ENCODE measurements at places on chromosomes 7 and 10. TPM values are rescaled to one million over a fixed set of nuclear protein-coding genes. Genes with fewer than 3 reads are reported as not detected.

DNA sequence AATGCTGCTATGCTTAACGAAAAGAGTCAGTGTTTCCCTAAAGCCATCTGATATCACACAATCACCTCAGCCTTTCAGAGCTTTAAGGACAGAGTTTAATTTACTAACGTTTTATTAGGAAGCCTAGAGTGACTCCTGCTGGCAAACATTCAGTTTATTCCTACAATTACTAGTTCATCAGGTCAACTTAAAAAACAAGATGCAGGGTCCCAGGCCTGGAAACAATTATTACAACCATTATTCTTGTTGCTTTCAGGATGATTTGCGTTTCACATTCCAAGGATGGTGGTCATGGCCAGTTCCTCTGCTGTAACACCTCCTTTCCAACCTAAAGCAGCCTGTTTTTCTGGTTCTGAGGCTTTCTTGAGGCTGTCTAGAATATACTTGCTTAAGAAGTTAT is 1.5 kb upstream of the FAM53B start:
- H3K36me3 ChIP-seq, result no peaks in the 10 kb centered on the region
- H3K27me3 ChIP-seq, result peaks cover 4% of the 10 kb centered on the region
- H3K4me1 ChIP-seq, result peaks cover 43% of the 10 kb centered on the region

GRCh38 chr10:115801992-115802391 is 471.0 kb downstream of the GFRA1 start:
- H3K36me3 ChIP-seq, result no peaks in the 10 kb centered on the region
- no peaks in the 10 kb centered on the region for H3K27me3 ChIP-seq
- peaks cover 6% of the 10 kb centered on the region for H3K4me1 ChIP-seq
- no peak overlapping the region for H3K4me3 ChIP-seq

DNA sequence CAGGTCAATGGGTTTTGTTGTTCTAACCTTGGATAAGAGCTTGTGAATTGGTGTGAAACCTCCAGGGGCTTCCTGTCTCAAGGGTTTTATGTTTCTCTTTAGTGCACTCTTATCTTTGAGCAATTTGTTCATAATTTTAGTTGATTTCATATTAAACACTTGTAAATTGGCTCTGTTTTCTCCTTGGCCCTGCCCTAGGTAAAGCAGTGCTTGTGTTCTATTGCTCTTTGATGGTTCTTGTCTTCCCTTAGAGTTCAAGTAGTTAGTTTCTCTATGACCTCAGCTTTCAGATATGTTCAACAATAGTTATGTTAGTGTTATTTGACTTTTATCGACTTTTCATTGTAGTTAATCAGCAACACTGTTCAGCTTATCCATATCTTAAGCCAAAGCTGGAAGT is 566.4 kb upstream of the POT1 start:
- H3K27ac ChIP-seq, result no peak overlapping the region
- H3K27me3 ChIP-seq, result no peaks in the 10 kb centered on the region
- H3K4me1 ChIP-seq, result no peaks in the 10 kb centered on the region
- no peak for DNase-seq

GRCh38 chr7:6567886-6568285 is 9.4 kb upstream of the ZDHHC4 start:
- H3K4me1 ChIP-seq, result no peaks in the 10 kb centered on the region
- no peak overlapping the region for H3K4me3 ChIP-seq
- H3K27ac ChIP-seq, result no peak overlapping the region
- no peak for DNase-seq

- H3K4me3 ChIP-seq, result no peak overlapping the region
- peaks cover 65% of the 10 kb centered on the region for H3K4me1 ChIP-seq
- no peaks in the 10 kb centered on the region for H3K27me3 ChIP-seq
Observed at GRCh38 chr10:74194545-74194944, 43.5 kb downstream of the ADK start.

DNA sequence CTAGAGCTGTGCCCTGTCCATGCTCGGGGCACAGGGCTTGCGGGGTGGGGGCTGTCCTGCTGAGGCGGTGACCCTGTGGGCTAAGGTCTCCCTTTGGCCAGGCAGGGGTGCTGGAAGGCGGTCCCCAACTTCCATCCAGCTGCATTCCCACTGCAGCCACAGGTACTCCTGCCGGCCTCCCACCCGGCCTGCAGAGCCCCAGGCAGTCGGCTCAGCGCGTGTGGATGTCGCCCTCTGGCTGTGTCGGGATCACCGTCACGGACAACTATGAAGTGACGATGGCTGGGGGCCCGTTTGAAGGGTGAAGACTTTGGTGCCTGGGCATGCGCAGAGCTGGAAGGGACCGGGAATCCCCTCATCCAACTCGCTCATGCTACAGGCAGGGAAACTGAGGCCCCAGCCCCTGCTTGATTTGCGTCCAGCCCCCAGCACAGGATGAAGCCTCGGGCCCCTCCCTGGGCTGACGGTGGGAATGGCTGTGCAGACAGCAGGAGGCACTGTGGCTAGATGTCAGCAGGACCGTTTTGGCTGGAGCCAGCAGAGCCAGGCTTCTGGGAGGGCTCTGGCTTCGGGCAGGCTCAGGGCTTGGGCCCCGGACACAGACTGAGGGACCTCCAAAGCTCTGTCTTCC is 2.3 kb upstream of the TMEM184A start:
- no peak for DNase-seq
- no peak overlapping the region for H3K4me3 ChIP-seq
- H3K27ac ChIP-seq, result no peak overlapping the region
- H3K36me3 ChIP-seq, result no peaks in the 10 kb centered on the region

DNA sequence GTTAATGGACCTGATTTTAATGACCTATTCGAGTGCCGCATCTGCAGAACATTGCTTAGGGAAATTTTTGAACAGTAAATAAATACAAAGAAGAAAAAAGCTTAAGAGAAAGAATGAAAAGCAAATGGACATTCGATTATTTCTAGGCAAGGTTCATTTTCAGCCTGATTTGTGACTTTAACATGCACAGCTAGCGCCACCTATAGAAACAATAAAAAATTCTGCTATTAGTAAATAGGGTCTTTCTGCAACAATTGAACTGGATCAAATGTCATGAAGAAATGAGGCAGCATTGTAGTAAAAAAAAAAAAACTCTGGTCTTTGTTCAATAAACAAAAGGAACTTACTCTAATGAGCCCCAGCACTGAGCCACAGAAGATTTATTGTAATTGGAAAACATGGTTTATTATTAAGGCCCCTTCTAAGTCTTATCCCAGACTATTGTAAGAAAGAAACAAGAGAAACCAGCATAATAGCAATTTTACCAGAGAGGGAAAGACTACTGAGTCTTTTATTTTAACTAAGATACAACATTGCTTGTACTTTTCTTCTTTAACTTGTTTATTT is 41.4 kb upstream of the GHITM start:
- no peak for DNase-seq
- H3K27ac ChIP-seq, result no peak overlapping the region
- H3K4me1 ChIP-seq, result no peaks in the 10 kb centered on the region
- H3K36me3 ChIP-seq, result no peaks in the 10 kb centered on the region

- no peak overlapping the region for H3K27ac ChIP-seq
- DNase-seq, result no peak
- H3K27me3 ChIP-seq, result no peaks in the 10 kb centered on the region
- no peak overlapping the region for H3K4me3 ChIP-seq
- H3K36me3 ChIP-seq, result no peaks in the 10 kb centered on the region
Observed at GRCh38 chr7:1848013-1848640, 178.1 kb downstream of the ELFN1 start.

DNA sequence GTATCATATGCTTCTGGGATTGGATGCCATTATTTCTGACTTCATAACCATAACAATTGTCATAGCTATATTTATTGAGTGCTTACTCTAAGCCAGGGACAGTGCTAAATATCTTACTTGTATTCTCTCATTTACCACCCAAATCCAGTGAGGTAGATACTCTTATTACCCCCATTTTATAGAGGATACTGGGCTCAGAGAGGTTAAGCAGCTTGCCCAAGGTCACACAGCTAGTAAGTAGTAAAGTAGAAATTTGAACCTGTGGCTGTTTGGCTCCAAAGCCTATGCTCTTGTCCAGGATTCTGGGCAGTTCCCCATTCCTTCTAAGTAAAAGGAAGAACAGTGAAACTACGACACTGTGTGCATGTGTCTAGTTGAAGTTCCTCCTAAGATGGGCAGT is 56.5 kb downstream of the COL13A1 start:
- no peak for DNase-seq
- H3K36me3 ChIP-seq, result 0 out of 2 replicates have a peak, but pooled peaks cover 3% of the 10 kb centered on the region
- H3K27ac ChIP-seq, result no peak overlapping the region
- peaks cover 37% of the 10 kb centered on the region for H3K4me1 ChIP-seq
- no peak overlapping the region for H3K4me3 ChIP-seq

DNA sequence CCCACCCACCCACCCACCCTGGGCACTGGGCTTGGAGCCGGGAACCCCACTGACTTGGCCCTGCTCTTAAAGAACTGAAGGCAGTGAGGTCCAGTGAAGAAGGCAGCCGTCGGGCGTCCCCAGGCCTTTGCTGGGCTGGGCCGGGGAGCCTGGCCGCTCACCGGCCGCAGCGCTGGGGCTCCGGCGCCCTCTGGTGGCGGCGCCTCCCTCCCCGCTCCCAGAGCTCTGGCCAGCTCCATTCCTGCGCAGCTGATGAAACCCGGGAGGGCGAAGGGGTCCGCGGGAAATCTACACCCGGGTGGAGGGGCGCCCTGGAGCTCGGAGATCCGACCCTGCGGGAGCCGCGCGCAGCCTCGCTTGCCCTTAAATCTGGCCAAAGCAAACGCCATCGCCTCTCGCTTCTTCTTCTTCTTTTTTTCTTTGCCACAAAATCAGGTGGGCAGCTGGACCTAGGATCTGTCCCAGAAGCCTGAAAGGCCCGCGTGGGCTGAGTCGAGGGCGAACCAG is 1.7 kb upstream of the CXCL12 start:
- DNase-seq, result peak; percentile 25
- peak overlapping the region; percentile 68 for H3K4me3 ChIP-seq
- no peak overlapping the region for H3K27ac ChIP-seq
- H3K4me1 ChIP-seq, result peaks cover 35% of the 10 kb centered on the region
- H3K36me3 ChIP-seq, result no peaks in the 10 kb centered on the region

- no peaks in the 10 kb centered on the region for H3K36me3 ChIP-seq
- no peak overlapping the region for H3K4me3 ChIP-seq
- H3K27me3 ChIP-seq, result no peaks in the 10 kb centered on the region
- no peaks in the 10 kb centered on the region for H3K4me1 ChIP-seq
Observed at GRCh38 chr10:124668517-124669051, 75.6 kb downstream of the FAM53B start.

- H3K4me3 ChIP-seq, result no peak overlapping the region
- H3K4me1 ChIP-seq, result no peaks in the 10 kb centered on the region
- H3K27ac ChIP-seq, result no peak overlapping the region
- H3K27me3 ChIP-seq, result peaks cover 9% of the 10 kb centered on the region
- peaks cover 14% of the 10 kb centered on the region for H3K36me3 ChIP-seq
Observed at GRCh38 chr7:50588937-50589336, 23.7 kb upstream of the DDC start.

DNA sequence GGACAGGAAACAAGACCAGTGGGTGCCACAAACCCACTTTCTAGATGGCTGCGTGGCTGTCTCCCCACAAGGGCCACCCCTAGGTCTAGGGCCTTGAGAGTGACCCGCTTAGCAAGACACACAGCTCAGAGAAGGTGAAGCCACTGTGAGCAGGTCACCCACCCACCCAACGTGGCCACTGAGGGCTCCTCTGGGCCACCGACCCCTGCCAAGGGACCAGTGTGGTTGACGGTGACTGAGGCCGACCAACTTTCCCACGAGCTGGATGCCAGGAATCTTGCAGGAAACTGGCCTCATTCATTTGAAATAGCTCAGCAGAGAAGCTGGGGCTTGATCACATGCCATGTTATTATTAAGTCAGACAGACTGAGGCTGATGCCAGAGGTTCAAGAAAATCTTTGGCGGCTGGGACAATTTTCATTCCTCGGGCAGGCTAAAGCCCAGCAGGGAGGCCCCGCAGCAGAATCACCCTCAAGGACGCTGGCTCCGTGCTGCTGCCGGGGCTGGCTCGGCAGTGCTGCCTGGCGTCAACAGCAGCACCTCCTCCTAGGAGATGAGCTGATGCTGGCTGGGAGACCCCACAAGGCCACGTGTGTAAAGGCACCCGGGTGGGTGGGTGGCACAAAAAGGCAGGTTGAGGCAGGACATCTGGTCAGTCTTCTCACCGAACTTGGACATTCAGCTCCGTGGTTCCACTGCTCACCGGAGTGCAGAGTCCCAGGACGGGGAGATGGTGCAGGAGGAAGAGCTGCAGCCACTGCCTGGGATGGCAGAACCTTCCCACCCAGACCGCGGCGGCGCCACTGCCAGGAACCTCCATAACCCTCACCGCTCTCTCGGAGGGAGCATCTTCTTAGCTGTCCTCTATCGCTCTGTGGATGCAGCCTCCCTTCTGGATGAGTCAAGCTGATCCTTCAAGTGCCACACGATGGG is 57.8 kb downstream of the ZRANB1 start:
- DNase-seq, result peak; percentile 42
- H3K27me3 ChIP-seq, result peaks cover 13% of the 10 kb centered on the region
- no peak overlapping the region for H3K4me3 ChIP-seq
- peak overlapping the region; percentile 69 for H3K27ac ChIP-seq

FFAR4 gene
- total RNA-seq, result not detected

CYP26C1 gene
- 0.20 TPM for total RNA-seq

SPDYE5 gene
- total RNA-seq, result not detected

FAM24A gene
- total RNA-seq, result not detected

CCDC146 gene
- 0.62 TPM for total RNA-seq

GPRIN2 gene
- not detected for total RNA-seq

GFRA1 gene
- total RNA-seq, result 6.8 TPM

MAT1A gene
- total RNA-seq, result not detected

Data from HFFc6 (cell line).